Activated CD4-positive, alpha-beta T cell treated with anti-CD3 and anti-CD28 coated beads, Interleukin-2, amount 10 ng/mL, durations not matched to agents 24 days and 14 days (primary cell): ENCODE measurements at places on chromosomes 16 and 17.
A peak's percentile ranks its signal among the peaks of the same experiment; 100 is the strongest.

GRCh38 chr17:52524096-52524637 lies 365.7 kb upstream of the CA10 start:
- no peak for DNase-seq

DNA sequence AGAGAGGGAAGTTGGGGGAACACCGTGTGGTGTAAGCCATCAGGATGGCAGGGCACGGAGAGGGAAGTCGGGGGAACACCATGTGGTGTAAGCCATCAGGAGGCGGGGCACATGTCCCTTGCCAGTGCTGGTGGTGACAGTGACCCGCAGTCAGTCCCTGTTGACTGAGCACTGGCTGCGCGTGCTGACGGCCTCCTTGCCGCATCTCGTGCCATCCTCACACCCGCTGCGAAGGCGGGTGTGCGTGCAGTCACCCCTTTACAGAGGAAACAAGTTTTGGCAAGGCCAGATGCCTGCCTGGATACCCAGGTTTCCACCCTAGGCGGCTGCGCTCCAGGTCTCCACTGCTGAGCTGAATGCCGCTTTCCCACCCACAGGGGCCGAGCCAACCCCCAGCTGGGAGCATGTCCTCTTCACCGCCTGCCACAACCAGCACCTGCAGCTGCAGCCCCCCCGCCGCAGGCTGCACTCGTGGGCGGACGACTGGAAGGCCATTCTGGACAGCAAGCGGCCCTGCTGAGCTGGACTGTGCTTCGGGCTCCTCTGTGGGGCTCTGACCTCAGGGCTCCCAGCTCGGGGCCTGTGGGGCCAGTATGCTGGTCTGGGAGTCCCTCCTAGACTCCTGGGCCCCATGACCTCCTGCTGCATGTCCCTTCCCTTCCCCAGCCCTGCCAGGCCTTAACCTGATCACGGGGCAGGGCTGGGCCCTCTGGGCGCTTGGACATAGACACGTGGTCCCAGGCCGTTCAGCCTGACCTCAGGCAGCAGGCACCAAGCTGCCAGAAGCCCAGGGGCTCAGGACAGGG lies 43.5 kb downstream of the NT5M start:
- DNase-seq = no peak

- DNase-seq = no peak
Observed at GRCh38 chr17:77649717-77650211, 308.7 kb upstream of the TNRC6C start.

DNA sequence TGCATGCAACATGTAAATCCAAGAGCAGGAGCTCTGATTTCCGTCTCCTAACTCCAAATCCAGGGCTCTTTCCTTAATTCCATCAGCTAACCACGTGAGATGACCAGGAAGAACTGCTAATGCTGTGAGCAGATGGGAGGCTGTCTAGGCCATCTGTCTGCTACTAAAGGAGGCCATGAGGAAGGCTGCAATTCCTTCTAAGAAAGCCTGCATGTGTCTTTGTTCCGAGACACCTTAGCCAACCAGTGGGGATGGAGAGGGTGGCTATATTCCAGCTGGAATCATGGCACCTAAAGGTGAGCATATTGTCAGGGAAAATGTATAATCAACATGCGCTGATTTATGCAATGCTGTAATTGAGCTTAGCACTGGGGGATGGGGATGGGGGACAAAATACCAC lies 267.2 kb upstream of the CDH5 start:
- DNase-seq = no peak

DNA sequence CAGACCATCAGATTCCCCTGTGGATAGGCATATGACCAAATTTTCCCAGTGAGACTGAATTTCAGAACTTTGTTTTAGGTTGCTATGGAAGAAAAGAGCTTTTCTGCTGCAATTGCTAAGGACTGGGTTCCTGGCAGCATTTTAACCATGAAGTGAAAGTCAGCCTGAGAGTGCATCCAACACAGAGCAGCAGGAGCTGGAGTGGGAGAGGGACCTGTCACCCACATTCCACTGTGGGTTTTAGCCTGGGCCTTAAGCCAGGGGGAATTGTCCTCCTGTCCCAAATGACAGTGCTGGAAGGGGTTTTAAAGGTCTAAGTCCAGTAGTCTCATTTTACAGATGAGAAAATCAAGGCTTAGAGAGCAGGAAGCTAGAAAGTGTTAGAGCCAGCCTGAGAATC lies 203.5 kb upstream of the N4BP1 start:
- DNase-seq = no peak

DNA sequence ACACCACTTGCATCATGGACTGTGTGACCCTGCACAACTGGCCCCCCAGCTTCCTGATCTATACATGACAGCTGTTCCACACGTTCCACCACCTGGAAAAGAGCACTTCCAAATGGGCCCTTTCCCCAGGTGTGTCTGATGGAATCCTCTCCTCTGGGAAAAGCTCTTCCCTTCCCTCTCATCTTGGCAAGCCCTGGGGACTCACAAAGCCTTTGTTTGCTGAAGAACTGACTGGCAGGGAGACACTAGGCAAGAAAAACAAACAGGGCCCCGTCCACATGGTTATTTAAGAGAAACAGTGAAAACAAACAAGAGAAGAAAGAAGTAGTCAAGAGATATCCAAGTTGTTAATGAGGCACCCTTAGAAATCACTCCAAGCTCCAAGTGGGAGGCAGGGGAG lies 52.6 kb downstream of the C16orf95 start:
- no peak for DNase-seq

GRCh38 chr17:17416007-17416399 lies 60.8 kb upstream of the MED9 start:
- DNase-seq = peak; percentile 79

DNA sequence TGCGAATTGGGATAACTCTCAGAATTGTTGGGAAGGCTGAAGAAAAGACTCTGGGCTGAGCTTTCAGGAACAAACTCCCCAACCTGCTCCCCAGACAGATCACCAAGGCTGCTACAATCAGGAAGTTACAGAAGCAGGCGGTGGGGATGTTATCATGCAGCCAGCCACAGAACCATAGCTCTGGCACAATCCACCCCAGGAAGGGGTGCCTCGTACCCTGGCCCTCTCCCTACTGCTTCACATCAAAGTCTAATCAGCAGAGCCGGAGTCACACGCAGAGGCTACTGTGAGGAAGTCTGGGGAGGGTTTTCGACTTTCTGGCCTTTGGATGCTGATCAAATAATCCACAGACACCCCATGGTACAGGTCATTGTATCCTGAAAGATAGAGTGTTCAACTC lies 86.8 kb downstream of the NTN1 start:
- DNase-seq = no peak

- DNase-seq = no peak
Observed at GRCh38 chr17:57256708-57257112, 387 bp downstream of the MSI2 start.

- DNase-seq = peak; percentile 82
Observed at GRCh38 chr17:61221597-61222471, 177.8 kb upstream of the TBX2 start.

GRCh38 chr16:74951681-74952080 lies 33.2 kb downstream of the WDR59 start:
- no peak for DNase-seq

- DNase-seq = no peak
Observed at GRCh38 chr17:57908278-57908677, 46.9 kb downstream of the CUEDC1 start.

DNA sequence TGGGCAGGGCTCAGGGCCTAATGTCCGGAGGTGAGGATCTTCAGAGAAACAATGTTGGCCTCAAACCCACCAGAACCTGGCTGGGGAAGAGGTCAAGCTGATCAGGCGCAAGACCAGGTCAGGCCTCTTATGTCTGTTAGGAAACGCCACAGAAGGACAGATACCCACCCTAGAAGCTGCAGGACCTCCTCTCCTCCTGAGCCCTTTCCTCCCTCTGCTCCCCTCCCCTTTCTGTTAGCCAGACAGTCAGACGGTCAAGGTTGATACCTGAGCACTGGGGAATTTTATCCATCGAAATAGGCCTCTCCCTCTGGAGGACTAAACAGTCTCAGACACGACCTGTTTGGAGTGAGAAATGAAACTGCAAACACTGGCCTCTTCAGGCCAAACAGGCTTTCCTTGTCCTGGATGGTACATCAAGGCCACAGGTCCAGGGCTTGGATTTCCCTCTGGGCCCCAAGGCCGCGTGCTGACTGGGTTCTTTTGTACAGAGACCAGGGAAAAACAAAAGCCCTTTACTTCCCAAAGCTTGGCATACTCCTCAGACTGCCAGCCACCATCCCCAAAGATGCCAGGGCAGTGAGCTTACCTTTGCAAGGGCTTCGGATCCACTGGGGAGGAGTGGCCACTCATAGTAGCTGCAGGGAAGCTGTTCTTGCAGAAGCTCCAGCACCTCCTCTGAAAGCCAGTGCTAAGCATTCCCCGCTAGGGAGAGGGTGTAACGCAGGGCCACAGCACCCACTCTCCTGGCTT lies 135.8 kb downstream of the CCDC182 start:
- no peak for DNase-seq

- peak; percentile 63 for DNase-seq
Observed at GRCh38 chr17:15436473-15437302, 30.7 kb downstream of the CDRT4 start.

DNA sequence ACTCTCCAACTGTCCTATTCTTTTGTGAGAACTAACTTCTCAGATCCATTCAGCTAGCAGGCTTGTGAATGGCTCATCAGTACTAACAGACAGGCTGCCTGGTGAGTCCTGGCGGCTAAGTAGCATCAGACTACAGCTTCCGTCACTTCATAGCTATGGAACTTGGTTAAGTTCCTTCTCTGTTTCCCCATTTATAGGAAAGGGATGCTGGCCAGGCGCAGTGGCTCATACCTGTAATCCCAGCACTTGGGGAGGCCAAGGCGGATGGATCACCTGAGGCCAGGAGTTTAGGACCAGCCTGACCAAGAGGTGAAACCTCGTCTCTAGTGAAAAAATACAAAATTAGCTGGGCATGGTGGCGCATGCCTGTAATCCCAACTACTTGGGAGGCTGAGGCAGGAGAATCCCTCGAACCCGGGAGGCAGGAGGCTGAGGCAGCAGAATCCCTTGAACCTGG lies 49.9 kb upstream of the TANGO6 start:
- DNase-seq = no peak

- peak; percentile 53 for DNase-seq
Observed at GRCh38 chr16:8026450-8026849, 563.9 kb downstream of the TMEM114 start.

DNA sequence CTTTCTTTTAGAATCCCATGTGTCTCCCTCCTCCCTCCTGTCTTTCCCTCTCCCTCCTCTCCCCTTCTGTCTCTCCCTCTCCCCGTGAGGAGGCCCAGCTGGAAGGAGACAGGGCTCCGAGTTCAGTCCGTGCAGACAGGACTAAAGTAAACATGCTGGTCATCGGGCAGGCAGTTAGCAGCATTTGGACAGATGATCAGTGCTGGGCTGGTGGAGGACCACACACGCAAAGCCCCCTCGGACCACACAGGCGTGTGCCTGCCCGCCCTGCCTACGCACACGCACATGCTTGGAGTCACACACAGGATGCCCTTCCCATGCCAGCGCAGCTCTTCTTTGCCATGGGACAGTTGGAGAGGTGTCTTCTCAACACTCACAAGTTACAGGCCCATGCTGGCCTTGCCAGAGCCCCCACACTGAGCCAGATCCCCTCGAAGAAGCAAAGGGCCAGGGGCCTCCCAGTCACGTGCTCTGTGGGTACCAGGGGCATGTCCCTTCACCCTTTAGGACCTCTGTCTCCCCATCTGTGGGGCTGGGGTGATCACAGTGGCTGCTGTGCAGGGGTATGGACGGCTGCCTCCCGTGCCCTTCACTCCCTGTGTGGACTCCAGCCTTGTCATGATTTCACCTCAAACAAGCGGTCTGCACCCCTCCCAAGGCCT lies 215.7 kb upstream of the FOXF1 start:
- DNase-seq = no peak

DNA sequence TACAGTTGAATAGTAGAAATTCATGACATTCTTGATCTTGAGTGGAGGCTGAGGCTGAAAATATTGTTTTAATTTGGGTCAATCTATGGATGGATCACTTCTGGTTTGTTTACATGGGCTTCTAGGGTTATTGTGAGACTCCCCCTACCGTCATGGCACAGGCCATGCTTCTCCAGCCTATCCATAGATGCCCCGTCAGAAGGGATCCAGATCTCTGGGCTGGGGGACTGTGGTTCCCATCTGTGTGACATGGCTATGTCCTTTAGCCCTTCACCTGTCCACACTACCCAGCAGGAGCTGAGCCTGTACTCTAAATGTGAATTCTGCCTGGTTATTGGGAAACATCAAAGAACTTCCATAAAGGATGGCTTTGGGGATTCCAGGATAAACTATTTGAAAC lies 160.4 kb downstream of the ABCC12 start:
- no peak for DNase-seq

DNA sequence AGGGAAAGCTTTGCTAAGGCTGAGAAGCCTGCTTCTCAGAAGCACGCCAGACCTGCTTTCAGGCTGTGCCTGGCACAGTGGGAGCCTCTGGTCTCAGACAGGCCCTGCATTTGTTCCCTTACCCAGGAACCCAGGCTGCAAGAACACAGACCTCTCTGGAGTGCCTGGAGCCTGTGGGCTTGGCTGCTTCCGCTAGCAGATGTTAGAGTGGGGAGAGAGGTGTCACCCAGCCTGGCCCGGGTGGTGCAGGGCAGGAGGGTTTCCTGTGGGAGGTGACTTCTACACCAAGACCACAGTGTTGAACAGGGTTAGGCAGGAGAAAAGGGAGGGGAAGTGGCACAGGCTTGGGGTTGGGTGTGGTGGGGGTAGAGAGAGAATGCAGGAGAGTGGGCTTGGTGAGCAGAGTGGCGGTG lies 35.8 kb upstream of the ADGRG1 start:
- peak; percentile 92 for DNase-seq

- no peak for DNase-seq
Observed at GRCh38 chr16:24906199-24906808, 60.5 kb downstream of the SLC5A11 start.

GRCh38 chr17:78497115-78497540 lies 80.1 kb downstream of the DNAH17 start:
- DNase-seq = peak; percentile 87

DNA sequence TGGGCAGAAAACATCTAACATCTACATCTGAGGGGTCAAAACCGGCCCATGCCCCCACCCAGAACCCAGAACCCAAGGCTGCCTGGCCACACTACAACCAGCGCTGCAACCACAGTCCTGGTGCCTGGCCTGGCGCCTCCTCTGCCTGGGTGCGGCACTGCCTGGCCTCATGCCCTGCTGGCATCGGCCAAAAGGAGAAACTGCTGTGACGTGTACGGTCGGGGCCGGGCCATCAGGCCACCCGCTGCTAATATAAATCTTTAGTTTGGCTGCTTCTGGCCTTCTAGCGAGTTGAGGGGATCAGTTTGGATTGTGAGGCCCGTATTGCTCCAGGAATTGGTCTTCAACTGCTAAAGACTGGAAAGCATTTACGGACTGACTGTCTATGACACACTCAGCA lies 22.8 kb downstream of the TMEM204 start:
- no peak for DNase-seq

DNA sequence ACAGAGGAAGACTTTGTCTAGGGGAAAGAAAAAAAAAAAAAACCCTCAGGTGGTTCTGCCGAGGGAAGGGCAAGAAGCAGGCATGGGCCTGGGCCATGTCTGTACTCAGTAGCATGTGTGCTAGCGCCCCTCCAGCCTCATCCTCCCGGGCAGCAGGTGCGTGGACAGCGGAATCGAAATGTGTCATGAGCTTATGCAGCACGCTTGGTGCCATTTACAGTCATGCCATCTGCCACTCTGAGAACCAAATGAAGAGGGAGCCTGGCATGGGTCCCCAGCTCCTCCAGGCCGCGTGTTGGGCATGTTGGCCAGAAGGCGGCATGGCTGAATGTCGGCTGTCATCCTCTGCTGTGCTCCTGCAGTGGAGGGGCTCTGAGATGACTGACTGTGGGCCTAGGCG lies 31.4 kb downstream of the CRAMP1 start:
- DNase-seq = no peak
